Caki2 (cell line): ENCODE measurements at places on chromosomes 3 and 15. TPM values are rescaled to one million over a fixed set of nuclear protein-coding genes. Genes with fewer than 3 reads are reported as not detected.

GRCh38 chr3:178455946-178456345 lies 80.3 kb upstream of the KCNMB2 start:
- DNase-seq, result no peak

The CPNE4 gene
- 0.27 and 0.96 TPM in 2 replicates for total RNA-seq

DNA sequence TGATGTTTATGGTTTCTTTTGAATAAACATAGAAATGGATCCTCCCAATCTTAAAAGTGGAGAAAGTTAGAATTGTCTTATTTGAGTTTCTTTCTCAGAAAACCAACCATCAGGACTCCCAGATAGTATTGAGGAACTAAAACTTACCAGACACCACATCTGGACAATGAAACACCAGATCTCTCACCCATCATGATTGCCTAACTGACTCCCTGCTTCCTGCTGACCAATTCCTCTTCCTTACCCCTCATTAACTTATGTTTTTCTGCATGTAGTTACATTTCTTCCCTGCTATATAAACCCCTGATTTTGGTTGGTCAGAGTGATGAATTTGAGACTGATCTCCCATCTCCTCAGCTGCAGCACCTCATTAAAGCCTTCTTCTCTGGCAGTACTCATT lies 242.0 kb upstream of the SETMAR start:
- no peak for DNase-seq

DNA sequence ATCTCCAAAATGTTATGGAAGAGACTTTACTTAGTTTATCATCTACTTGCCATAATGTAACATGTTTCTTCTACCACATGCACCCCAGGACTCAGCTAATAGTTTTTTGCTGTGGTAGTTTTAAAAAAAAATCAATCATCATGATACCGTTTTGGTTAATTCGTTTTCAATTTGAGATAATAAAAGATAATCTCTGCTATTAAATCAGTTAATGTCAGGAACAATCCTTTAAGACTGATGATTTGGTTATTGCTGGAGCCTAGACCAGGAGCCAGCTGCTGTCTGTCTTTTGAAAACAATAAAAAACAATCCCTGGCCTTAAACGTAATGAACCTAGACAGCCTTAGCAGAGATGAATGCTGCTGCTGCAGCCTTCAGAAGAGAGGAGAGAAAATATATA lies 403.7 kb downstream of the OXSM start:
- no peak for DNase-seq

DNA sequence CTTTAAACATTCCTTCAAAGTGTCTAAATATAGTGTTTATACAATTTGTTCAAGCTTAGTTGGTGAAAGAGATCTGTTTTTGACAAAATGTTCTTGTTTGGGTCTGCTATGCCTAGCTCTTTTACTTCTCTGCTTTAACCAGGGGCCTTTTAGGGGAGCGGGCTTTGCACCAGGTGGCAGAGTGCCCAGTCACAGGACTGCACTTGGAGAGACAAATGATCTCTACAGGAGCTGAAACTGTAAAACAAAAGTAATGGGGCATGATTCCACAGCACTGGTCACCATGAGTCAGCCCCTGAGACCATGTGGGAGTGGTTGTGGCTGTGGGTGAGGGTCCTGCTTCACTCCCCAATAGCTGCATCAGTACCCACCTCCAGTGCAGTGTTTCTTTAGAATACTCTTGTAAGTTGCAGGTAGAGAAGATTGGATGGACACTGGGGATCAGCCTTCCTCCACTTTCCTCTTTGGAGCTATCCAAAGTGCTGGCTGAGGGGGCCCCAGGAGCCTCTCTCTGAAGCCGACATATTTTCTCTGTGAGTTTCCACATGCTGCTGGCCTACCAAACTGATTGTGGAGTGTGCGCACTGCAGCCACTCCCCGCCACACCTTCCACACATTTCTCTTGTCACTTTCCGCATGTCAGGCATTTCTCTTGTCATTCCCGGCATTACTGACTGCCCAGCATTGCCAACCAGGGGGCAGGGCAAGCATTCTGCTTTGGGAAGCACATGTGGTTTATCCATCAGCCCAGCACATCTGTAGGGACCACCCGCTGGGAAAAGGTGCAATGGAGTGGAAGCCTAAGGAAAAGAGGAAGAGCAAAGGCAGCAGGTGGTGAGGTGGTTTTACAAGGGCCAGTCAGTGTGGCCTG lies 110.0 kb downstream of the EPHB1 start:
- DNase-seq, result no peak

The CLEC3B gene
- total RNA-seq, result not detected in 2 replicates

DNA sequence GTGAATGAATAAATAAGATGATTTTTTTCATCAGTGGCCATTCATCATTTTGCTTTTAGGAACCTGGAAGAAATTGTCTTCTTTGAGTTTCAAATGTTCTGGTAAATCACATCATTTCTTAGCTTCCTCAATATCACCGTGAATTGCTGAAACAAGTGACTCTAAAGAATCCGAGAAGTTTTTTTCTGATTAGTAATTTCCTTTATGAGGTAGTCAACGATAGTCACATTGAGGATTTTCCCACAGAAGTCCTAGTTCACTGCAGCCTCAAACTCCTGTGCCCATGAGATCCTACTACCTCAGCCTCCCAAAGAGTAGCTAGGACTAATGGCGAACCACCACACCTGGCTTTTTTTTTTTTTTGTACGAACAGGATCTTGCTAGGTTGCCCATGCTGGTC lies 3.6 kb upstream of the TMPRSS7 start:
- DNase-seq, result no peak
